Stimulated activated CD4-positive, alpha-beta T cell treated with anti-CD3 and anti-CD28 coated beads, Interleukin-1b, Interleukin-23, amount 100 ng/mL, for 24 hours (primary cell): ENCODE measurements at places on chromosomes 3 and 15.

- DNase-seq: no peak
Measured at GRCh38 chr3:57892423-57892822, 115.8 kb upstream of the FLNB start.

DNA sequence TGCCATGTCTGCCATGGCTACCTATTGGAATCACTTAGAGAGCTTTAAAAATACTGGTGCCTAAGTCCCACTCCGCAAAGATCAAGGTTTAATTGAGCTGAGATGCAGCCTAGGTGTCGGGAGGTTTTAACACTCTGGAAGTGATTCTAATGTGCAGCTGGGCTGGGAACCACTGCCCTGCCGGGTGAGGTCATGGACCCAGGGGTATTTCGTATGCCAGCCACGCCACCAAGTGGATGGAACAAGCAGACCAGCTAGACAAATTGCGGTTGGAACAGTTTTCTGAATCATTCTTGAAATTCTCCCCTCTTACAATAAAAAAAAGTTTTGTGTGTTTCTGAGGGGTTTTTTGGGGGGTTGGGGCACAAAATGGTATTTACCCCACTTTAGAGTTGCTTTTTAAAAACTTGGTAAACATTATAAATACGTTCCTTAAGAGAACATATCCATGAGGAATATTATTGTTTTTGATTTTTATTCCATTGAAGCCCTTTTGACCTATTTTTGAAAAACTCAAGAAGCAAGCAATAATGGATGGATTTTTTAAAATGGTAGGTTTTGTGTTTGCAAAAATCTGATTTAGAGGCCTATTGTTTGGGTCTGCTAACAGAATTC is 66.2 kb upstream of the CSTA start:
- DNase-seq: peak; percentile 20

- no peak for DNase-seq
Measured at GRCh38 chr3:115615001-115615814, 8.1 kb upstream of the GAP43 start.

- no peak for DNase-seq
Measured at GRCh38 chr15:56038015-56038414, 44.6 kb upstream of the NEDD4 start.

DNA sequence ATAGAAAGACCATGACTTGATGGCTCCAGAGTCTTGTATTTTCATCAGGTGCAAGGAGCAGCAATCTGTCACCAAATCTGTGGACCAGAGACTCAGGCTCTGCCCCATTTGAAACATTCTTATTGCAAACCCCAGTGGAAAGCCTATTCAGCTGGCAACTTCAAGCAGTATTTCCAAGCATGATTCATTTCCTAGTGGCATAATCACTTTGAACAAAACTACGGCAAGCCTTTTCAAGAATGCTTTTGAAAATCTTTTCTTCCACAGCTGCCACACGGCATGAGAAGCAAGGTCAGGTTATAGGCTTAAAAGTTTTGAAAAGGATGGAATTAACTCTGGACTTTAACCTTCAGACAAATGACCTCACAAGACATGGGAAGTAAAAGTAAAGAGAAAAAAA is 122.0 kb upstream of the BFSP2 start:
- no peak for DNase-seq

- DNase-seq: no peak
Measured at GRCh38 chr3:11523572-11524101, 120.1 kb downstream of the VGLL4 start.

- no peak for DNase-seq
Measured at GRCh38 chr15:83977992-83978391, 257.6 kb upstream of the GOLGA6L4 start.

DNA sequence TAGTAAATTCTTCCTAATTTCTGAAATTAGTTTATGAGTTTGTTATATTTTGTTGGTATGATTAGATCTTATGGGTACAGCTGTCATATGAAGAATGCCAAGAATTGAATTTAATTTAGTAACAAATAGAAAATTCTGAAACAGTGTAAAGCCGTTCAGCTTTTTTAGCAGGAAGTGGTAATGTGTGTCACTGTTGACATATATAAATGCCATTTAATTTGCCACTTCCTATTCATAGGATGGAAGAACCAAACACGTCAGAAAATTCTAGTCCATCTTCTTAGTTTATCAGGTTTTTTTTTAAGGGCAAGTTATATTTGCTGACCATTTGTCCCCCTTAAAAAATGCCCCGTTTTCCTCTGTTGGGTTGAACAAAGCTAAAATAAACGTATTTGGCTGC is 43.0 kb downstream of the RAB8B start:
- no peak for DNase-seq

DNA sequence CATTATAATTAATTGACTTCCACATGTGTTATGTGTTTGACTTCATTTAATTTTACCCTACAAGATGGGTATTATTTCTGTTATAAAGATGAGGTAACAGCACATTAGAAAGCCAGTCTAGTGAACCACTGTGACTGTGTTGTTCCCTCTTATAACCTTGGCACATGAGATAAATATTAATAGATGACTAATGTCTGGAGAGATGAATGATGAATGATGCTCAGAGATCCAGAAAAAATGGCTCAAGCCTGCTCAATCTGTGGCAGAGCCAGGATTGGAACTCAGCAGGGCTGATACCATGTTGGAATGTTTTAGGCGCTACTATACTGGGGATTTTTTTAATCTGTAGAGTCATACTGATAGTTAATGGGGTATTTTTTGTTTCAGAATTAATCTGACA is 118.8 kb upstream of the PTX3 start:
- no peak for DNase-seq
